ENCODE measurements at places on chromosomes 7 and 10. TPM values are rescaled to one million over a fixed set of nuclear protein-coding genes. Genes with fewer than 3 reads are reported as not detected.

Gene ATP6V1F
- total RNA-seq, result 171 TPM

Gene ENTPD1
- total RNA-seq, result not detected

Gene OGDHL
- 1.2 TPM for total RNA-seq

Gene BICC1
- total RNA-seq, result 10.4 TPM

Gene COL26A1
- total RNA-seq, result not detected

Gene CLDN4
- 1.5 TPM for total RNA-seq

Gene FAM237B
- not detected for total RNA-seq

Gene TMEM229A
- total RNA-seq, result not detected

Gene AS3MT
- total RNA-seq, result 3.2 TPM

Gene GIMAP5
- not detected for total RNA-seq

Gene ADCY1
- total RNA-seq, result 0.16 TPM

Gene WDFY4
- total RNA-seq, result 0.08 TPM

Gene CYP26C1
- total RNA-seq, result not detected

Gene COL17A1
- total RNA-seq, result 1,665 TPM

Gene TCF7L2
- 7.7 TPM for total RNA-seq

Gene FAM180A
- total RNA-seq, result 0.08 TPM

Gene CTBP2
- total RNA-seq, result 97.1 TPM

Gene ACSM6
- not detected for total RNA-seq

Gene ARL5B
- 8.1 TPM for total RNA-seq

Gene SRRM3
- total RNA-seq, result 0.30 TPM

Gene PCLO
- total RNA-seq, result 4.1 TPM

Gene DENND2A
- 0.91 TPM for total RNA-seq

Gene GATA3
- 3.5 TPM for total RNA-seq

Gene RSPH10B2
- total RNA-seq, result not detected

Gene CDK14
- 11.6 TPM for total RNA-seq

Gene ELMO1
- total RNA-seq, result not detected

Gene MYL10
- not detected for total RNA-seq

Gene ZNF655
- 46.9 TPM for total RNA-seq

Gene ZNF488
- total RNA-seq, result 0.39 TPM

Gene AFAP1L2
- total RNA-seq, result 40.2 TPM

Gene PRPS1L1
- not detected for total RNA-seq

Gene AGMO
- total RNA-seq, result not detected

Gene AKR1D1
- not detected for total RNA-seq

Gene ITGB8
- total RNA-seq, result 15.1 TPM

Gene TSPAN33
- 2.9 TPM for total RNA-seq

Gene AKR1B15
- total RNA-seq, result not detected

Gene PRTFDC1
- 4.1 TPM for total RNA-seq

Gene PLEKHA8
- 8.8 TPM for total RNA-seq

Gene SUN3
- not detected for total RNA-seq

Gene UNCX
- total RNA-seq, result not detected

Gene ANKRD30A
- total RNA-seq, result not detected

Gene VPS37D
- total RNA-seq, result 2.9 TPM

Gene SPDYE16
- total RNA-seq, result not detected

Gene C10orf71
- total RNA-seq, result not detected

Gene HKDC1
- total RNA-seq, result 0.08 TPM

Gene CPA4
- total RNA-seq, result 10.8 TPM

Gene FAM171A1
- total RNA-seq, result 8.3 TPM

Gene FAM25C
- not detected for total RNA-seq

Gene BAG3
- total RNA-seq, result 58.0 TPM

Gene C10orf105
- total RNA-seq, result not detected

Gene VWDE
- not detected for total RNA-seq
